ENCODE measurements at places on chromosomes 12 and 14.

DNA sequence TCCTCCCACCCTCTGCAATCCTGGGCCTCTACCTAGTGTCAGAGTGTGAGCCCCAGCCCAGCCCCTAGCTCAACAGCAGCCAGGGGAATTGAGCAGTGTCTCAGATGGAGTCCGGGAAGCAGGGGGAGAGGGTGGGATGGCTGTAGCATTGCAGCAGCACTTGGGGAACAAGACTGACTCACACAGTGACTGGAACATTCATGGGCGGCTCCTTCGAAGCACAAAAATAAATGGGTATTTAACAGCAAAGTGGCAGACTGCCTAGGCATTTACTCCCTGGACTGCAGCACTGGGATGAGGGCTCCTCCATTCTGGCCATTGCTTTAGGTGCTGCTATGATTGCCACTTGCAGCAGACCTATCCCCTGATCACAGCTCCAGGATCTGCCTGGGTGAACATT is 46.0 kb upstream of the STK38L start:
- DNase-seq, result no peak

DNA sequence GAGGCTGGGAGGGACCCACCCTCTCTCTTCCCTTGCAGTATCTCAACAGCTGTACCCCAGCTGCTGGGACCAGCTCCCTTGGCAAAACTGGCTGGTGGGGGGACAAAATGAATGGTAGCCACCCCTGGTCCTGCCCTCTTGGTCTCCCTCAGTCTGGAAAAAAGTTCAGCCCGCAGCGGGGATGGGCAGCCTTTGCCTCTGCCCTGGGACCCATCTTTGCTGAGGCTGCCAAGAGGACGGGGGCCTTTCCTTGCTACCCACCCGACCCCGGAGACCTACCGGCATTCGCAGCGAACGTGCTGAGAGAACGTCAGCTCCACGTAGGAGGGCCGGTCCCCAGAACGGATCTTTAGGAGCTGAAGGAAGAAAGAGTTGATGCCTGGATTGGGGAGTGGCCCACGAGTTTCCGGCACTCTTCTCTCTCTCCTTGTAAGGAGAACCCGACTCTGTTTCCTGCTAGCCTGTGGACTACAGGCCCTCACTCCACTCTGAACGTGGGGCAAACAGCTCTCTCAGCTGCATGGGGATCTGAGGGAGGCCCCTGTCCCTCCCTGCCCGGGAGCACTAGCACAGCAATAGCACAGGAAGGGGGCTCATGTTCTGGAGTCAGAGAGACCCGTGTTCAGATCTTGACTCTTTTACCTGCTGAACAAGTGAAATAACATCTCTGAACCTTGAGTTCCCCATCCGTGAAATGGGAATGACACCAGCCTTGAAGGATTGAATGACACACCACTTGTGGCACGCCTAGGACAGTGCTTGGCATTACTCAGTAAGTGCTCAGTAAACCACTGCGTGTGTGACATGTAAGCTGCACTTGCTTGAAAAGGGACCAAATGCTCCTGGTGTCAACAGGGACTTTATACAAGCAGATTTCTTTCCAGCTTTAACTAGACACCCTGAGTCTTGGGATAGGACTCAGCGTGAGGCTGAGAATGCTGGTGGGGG is 6.9 kb downstream of the PGF start:
- DNase-seq, result no peak

DNA sequence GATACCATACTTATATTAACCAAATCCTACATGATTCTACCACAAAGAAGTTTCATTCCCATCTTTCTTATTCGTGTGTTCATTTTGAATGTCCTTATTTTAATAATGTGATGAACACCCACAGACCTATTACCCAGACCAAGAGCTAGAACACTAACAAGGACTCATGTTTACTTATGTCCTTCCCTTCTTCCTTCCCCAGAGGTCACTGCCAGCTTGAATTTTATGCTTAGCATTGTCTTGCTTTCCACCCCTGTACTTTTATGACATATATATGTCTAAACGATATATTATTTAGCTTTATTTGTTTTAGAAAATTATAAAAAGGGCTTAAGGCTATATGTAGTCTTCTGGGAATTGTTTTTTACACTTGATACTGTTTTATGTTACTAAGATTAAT is 238.6 kb downstream of the LRIG3 start:
- no peak for DNase-seq

DNA sequence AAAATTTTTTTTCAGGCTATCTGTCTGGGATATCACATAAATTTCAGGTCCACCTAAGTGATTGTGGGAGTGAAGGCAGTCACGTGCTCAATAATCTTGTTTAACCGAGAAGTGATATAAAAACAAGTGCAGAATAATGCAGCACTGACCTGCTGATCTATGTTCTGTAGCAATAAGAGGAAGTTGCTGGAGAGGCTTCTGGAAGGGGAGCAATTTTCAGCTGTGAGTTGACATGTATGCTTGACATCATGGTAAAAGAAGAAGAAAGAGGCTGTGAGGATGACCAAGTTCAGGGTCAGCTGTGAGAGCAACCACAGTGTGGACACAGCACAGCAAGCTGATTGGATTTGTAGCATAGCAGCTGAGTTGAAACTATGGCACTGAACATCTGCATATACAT is 172.0 kb upstream of the PELI2 start:
- no peak for DNase-seq

- no peak for DNase-seq
Measured at GRCh38 chr12:49818241-49818895, 9.8 kb downstream of the NCKAP5L start.

DNA sequence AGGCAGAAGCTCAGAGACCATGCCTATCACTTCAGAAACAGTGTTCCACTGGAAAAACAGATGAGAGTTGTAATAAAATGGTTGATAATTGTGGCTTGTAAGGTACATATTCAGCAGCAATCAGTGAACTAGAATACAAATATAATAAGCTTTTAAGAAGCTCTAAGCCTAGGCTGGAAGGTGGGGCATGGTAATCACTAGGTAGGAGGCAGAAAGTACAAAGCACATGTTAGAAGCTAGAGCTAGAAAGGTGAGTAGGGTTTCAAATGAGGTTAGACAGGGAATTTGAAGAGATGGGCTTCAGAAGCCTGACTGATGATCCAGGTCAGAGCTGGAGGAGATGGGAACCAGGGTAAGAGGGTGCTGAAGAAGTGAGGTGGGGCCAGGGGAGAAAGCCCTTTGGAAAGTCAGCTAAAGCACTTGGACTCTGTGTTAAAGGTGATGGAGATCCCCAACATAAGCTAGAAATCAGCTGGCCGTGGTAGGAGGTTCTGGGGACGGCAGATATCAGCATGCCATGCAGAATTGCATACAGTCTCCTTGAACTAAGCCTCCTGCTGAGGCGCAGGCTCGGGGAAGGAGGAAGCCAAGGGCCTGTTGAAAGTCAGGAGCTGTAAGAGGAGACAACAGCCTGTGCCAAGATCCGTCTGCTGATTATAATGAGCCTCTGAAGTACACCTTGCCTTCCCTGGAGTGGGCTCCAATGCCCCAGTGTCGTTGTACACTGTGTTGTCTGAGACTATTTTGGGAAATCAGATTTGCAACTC is 659.4 kb downstream of the BCL11B start:
- no peak for DNase-seq

- DNase-seq, result no peak
Measured at GRCh38 chr12:49531745-49532144, 7.1 kb upstream of the KCNH3 start.

GRCh38 chr12:122349078-122349477 is 73.4 kb downstream of the CLIP1 start:
- DNase-seq, result no peak

DNA sequence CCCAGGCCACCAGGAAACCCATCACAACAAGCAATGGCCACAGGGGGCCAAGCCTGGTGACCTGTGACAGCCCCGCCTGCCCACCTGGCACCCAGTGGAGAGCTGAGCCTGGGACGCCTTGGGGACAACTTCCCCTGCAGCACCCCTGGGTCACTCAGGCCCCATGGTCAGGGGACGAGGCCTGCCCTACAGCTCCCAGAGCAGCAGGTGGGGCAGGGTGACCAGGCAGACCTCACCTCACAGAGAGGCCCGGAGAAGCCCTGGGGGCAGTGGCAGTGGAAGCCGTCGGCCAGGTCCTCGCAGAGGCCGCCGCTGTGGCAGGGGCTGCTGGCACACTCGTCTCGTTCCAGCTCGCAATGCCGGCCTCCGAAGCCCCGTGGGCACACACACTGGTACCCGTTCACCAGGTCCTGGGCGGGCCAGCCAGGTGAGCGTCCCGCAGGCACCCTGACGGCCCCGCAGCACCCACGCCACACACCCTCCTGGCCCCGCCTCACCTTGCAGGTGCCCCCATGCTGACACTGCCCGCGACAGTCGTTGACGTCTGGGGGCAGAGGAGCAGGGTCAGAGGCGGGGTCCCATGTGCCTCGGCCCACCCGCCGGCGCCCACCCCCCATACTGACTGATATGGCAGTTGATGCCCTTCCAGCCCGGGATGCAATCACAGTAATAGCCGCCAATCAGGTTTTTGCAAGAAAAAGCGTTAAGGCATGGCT is 18.1 kb downstream of the JAG2 start:
- DNase-seq, result no peak

DNA sequence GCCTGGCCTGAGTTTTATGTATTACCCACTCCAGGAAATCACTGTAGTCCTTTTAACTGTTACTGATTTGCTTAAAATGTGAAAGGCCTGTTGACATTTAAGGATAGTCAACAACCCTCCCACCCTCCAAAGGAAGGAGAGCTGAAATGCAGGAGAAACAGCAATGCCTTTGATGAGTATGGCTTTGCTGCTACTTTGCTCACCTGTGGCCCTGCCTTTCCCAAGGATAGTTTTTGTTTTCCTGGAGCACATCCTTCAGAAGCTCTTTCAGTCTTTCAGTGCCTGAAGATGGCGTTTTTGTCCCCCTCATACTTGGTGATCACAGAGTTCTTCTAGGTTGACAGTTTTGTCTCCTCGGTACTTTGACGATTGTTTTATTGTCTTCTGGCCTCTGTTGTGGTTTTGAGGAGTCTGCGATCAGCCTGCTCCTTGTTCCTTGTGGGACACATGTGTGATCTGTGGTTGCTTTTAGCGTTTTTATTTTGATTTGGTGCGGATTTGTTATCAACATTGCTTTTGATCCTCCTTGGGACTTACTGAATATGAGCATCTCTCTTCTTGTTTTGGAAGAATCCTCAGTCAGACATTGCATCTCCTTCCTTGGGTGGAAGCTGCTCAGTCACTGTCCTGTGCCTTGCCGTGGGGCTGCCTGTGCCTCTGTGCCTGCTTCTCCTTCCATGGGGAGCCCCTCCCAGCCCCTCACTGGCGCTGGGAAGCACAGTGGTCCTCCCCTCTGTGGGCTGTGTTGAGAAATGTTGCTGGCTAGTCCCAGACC is 17.2 kb downstream of the PACS2 start:
- DNase-seq, result no peak

All from stimulated activated CD4-positive, alpha-beta T cell treated with anti-CD3 and anti-CD28 coated beads, TNF-alpha, amount 100 ng/mL, for 1 hour (primary cell).